ENCODE measurements at places on chromosomes 4 and X.

GRCh38 chrX:131397891-131398290 lies 108.8 kb upstream of the IGSF1 start:
- no peak for DNase-seq

GRCh38 chrX:80216086-80216485 lies 201.5 kb downstream of the TBX22 start:
- no peak for DNase-seq

DNA sequence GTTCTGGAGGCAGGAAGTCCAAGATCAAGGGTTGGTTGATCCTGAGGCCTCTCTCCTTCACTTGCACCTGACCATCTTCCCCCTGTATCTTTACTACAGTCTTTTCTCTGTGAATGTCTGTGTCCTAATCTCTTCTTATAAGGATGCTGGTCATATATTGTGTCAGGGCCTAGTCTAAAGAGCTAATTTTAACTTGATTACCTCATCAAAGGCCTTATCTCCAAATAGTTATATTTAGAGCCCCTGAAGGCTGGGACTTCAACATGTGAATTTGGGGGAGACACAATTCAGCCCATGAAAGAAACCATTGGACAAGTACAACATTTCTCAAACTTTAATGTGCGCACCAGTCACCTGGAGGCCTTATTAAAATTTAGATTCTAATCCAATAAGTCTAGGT lies 62.8 kb upstream of the DYNLT3 start:
- no peak for DNase-seq

GRCh38 chr4:89837385-89837992 lies 528 bp upstream of the SNCA start:
- DNase-seq = no peak

DNA sequence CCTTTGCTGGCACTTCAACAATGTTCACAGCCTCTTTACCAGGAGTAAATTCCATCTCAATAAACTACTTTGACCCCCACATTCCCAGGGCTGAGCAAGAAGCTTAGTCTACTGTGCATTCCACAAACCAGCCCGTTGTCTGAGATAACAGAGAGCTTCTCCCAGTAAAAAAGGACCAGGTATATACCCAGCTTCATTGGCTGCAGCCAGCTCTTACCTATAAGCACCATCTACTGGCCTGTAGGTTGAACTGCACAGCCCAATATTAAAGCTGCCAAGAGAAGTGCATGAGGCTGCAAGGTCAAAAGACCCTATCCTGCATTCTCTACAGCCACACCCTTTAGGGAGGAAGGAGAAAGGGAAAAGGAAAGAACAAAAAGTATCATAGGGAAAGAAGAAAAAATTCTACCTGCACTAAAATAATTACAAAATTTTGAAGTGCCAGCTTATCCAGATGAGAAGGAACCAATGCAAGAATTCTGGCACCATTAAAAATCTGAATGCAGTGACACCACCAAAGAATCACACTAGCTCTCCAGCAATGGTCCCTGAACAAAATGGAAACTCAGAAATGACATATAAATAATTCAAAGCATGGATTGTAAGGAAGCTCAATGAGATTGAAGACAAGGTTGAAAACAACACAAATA lies 45.7 kb upstream of the INTU start:
- no peak for DNase-seq

DNA sequence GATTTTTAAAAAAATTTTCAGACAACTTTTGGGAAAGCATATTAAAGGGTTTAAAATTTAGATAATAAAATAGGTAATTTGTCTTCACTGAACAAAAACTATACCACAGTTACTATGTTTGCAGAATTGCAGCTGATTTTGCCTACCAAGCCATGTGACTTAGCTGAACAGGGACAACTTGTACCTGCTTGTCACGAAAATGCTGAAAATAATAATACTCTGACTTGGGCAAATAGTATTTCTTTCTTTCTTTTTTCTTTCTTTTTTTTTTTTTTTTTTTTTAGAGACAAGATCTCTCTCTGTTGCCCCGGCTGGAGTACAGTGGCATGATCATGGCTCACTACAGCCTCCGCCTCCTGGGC lies 225.2 kb upstream of the PPP1R2C start:
- no peak for DNase-seq

DNA sequence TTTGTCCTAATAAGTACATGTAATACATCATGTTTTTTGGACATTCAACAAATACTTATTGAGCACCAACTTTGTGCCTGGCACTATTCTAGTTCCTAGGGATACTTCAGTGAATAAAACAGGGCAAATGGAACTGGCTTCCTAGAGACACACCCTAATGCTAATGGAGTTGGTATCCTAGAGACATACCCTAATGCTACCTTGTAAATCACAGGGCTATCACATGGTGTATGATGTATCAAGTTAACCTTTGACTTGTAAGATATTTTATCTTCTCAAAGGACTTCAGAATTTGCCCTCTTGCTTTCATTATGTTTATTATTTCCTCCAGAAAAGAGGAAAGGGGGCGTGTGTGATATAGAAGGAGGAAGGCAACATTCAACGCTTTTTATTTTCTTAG lies 10.1 kb downstream of the GK start:
- no peak for DNase-seq

DNA sequence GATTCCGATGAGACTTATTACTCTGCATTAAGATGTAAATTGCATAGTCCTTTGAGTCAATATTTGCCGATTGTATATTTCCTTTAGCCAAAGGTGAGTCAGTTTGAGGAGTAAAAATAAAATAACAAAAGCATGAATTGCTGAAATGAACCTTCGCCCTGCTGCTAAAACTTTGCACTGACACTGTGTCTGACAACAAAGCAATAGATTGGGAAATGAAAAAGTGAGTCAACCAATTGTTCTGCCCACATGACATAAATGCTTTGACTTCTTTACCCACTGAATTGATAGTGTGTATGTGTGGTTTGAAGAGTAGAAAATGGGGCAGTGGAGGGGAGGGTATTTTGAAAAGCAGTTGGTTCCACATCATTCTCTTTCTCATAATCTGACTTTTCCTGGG lies 88.4 kb upstream of the AFF2 start:
- DNase-seq = no peak

GRCh38 chr4:141807103-141807891 lies 170.9 kb downstream of the IL15 start:
- DNase-seq = no peak

- no peak for DNase-seq
Observed at GRCh38 chr4:134537701-134538100, 336.1 kb upstream of the PABPC4L start.

GRCh38 chr4:37320513-37321235 lies 76.1 kb downstream of the NWD2 start:
- no peak for DNase-seq

GRCh38 chrX:142312591-142312990 lies 107.5 kb upstream of the MAGEC2 start:
- no peak for DNase-seq

DNA sequence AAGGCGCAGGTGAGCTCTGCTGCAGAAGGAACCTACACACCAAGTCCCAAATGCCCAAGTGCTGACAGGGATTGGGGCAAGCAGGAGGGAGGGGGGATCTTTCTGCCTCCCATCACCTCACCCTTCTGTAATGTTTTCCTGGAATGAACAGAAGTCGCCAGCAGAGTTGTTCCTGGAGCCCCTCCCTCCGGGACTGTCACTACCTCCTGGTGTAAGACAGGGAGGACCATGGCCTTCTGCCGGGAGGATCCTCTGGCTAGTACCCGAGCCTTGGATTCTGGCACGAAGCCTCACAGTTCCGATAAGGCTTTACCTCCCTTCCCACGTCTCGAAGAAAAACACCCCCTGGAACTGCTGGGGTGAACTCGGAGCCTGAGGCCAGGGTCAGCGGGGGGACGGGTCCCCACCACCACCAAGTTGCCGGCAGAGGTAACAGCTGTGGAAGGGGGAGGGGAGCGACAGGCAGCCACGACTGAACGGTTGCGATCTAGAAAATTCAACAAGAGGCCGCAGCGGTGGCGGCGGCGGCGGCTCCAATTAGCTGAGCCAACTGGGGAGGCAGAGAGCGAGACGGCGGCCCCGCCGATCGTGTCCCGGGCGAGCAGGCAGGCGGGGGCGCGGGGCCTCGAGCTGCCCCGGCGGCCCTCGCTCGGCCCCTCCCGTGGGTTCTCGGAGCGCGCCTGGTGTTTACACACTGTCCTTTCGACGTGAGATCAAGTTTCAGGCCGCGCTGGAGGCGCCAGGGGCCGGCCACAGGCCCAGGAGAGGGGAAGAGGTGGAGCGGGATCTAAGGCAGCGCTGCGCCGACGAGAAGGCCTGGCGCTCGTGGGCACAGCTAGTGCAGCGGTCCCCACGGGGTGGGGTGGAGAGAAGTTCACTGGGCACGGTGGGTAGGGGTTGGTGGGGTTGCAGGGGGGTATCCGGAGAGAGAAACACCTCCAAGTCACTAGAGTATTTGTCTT lies 53.7 kb upstream of the BCOR start:
- DNase-seq = no peak

DNA sequence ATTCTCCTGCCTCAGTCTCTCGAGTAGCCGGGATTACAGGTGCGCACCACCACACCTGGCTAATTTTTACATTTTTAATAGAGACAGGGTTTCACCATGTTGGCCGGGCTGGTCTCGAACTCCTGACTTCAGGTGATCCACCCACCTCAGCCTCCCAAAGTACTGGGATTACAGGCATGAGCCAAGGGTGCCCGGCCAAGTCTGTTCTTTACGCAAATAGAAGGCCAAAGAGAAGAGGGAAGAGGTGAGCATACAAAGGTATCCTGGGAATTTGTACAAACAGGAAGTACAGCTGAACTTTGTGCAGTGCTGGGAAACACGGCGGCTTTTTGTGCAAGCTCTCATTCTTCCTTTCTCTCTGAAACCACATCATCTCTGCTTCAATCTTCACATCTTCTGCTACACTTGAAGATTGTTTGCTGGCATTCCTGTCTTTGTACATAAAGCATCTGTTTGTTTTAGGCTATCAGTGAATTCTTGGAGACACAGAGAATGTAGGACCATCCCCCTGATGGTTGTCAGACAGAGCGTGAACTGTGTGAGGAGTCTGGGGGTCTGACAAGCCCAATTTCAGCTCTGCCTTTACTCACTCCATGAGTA lies 71.9 kb upstream of the PRSS48 start:
- DNase-seq = no peak

GRCh38 chr4:67678612-67679011 lies 22.3 kb downstream of the UBA6 start:
- no peak for DNase-seq

DNA sequence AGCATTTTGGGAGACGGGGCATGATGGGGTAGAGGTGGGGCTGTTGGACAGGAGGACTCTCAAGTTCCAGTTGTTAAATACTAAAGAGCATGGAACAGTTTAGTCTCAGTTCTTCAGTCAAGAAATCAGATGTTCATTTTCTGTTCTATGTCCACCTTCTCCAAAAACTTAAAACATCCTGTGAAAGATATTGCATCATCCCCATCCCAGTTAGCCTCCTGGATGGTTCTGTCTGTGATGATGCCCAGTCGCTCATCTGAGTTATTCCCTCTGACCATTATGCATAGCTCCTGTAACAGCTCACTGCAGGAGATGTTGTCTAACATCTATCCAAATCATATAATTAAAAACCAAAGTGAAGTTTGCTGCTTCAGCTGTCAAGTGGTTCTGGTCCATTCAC lies 32.1 kb upstream of the SCML1 start:
- no peak for DNase-seq

- DNase-seq = no peak
Observed at GRCh38 chr4:163167333-163167626, 590 bp upstream of the NAF1 start.

- DNase-seq = no peak
Observed at GRCh38 chr4:1967512-1968149, 41.1 kb downstream of the NELFA start.

DNA sequence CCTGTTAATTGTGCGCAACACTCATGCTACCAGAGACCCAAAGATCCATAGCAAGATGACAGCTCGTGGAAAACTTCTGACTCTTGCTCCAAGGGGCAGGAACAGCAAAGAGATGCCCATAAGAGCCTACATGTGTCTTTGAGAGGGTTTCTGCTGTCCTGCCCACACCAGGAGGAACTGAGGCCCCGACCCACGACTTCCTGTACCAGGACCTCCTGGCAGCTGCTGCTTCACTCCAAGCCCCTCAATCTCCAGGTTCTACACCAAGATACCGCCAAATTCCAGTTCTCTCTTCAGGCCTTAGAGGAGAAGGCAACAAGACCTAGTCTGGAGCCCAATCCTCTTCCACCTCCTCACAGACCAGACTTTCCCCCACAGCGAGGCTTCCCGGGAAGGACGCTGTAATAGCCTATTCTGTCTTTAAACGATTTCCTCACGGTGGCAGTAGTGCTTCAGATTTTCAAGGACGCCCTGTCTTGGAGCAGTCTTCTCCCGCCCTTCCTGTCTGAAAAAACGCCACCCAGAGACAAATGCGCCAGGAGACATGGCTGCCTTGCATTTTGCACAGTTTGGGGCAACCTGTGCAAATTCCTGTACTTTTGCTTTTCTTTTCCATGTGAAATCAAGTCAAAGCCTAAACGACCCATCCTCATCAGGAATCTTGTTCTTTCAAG lies 230.2 kb upstream of the STK26 start:
- DNase-seq = no peak

GRCh38 chr4:147901916-147902315 lies 170.0 kb downstream of the ARHGAP10 start:
- no peak for DNase-seq

DNA sequence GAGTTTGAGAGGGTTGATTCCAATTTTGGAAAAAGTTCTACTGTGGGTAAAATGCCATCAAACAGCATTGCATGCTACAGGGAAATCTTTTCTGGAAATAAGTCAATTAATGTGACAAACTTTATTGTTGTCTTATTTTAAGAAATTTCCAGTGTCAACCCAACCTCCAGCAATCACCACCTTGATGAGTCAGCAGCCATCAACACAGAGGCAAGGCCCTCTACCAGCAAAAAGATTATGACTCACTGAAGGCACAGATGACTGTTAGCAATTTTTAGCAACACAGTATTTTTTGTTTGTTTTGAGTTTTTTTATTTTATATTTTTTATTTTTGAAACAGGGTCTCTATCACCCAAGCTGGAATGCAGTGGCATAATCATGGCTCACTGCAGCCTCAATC lies 165.4 kb upstream of the C1QTNF7 start:
- DNase-seq = no peak

- no peak for DNase-seq
Observed at GRCh38 chrX:73478961-73479360, 32.1 kb downstream of the CDX4 start.

- no peak for DNase-seq
Observed at GRCh38 chr4:3067473-3068001, 6.8 kb downstream of the HTT-AS start.

DNA sequence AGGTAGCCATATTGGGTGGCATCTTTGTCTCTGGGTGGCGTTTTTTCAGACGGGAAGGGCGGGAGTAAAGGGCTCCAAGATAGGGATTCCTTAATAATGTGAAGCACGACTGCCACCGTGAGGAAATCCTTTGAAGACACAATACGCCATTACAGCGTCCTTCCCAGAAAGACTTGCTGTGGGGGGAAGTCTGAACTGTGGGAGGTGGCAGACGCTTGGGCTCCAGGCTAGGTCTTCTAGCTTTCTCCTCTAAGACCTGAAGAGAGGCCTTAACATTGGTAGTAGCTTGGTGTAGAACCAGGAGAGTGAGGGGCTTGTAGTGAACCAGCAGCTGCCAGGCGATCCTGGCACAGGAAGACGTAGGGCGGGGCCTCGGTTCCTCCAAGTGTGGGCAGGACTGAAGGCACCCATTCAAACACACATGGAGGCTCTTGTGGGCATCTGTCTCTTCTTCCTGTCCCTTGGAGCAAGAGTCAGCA lies 197.3 kb downstream of the OR13H1 start:
- no peak for DNase-seq

GRCh38 chr4:79267671-79268070 lies 58.2 kb downstream of the NAA11 start:
- DNase-seq = no peak

GRCh38 chr4:38948551-38948950 lies 80.9 kb downstream of the FAM114A1 start:
- DNase-seq = no peak
